ENCODE measurements at places on chromosomes 7 and 10.

DNA sequence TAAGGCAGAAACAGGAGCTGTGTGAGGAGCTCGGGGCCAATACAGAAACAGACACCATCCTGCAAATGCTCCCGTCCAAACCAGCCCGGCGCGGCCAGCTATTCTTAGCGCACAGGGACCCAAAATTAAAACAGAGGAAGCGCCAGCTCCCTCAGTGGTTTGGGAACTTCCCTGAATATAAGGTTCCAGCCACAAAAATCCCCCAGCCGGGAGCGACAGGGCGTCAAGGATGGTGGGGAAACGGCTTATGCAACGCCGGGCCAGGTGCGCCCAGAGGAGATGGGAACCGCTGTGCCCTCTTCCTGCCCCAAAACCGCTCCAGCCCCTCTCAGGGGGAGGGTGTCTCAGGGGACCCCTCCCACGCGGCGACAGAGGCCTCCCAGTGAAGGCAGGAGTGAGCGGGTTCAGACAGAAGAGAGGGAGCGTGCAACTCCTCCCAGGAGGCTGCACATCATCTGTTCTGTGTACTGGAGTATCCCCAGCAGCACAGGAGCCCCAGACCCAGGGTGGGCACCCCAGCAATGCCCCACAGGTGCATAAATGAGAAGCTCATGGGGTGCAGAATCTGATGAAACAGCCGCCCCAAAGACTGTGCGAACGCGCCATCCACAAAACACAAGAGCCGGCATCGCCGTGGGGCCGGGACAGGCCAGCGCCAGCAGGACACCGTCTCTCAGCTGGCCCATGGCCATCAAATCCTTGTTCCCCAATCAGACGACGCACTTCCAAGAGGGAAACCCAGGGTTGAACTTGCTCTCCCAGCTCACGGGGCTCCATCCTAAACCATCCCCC is 73.9 kb upstream of the PDGFA start:
- DNase-seq: no peak

DNA sequence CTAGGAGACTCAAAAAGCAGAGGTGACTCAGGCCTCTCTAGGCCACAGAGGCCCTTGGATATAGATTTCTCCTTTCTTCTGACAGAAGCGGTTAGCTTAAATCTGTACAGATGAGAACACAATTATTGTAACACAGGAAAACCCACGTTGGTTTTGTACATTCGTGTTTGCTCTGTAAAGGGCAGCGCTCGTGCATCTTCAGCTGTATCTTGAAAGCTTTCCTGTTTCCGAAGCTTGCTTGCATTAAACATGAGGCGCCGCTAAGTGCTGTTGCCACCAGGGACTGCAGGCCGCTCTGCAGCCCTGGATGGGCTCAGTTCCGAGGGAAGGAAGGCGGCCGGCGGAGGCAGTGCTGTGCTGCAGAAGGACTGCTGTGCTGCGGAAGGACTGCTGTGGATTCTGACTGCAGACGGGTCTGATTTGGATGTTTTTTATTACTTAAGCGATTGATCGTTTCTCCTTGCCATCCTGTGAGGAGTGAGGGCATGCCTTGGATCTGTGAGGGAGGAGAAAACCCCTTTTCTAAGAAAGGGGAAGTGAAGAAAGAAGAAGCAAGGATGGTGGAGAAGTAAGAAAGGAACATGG is 53.3 kb downstream of the FHIP2A start:
- DNase-seq: no peak

GRCh38 chr10:58516119-58516518 is 3.4 kb downstream of the BICC1 start:
- no peak for DNase-seq

DNA sequence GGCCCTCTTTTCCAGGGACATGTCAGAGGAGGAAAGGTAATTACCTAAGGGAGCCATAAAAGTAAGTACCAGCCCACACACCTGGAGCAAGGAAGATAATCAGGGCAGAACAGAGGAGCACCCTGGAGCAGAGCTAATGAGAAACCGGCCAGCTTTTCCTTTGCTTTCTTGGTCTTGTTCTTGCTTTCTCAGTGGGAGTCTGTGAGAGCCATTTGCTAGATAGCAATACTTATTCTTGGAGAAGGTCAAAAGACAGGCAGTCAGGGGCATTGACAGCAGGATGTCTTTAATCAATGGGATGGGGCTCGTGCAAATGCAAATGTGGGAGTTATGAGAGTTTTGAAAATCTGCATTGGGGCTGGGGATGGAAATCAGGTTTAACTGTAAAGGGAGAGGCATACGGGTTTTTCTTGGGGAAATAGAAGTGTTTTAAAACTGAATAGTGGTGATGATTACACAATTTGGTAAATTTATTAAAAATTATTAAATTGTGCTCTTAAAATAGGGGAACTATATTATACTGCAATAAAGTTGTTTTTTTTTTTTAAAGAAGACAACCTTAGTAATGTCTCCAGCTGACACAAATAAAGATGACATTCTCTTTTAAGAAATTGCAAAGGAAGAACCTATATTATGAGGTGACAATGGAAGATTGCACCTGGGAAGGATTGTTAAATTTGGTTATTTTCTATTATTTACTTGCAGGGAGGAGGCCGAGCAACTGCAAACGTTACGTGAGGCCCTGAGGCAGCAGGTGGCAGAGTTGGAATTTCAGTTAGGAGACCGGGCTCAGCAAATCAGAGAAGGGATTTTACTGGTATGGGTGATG is 35.6 kb upstream of the PPP1R17 start:
- no peak for DNase-seq

GRCh38 chr10:119133949-119134348 is 30.0 kb downstream of the DENND10 start:
- no peak for DNase-seq

GRCh38 chr7:16926283-16926682 is 44.5 kb upstream of the AGR3 start:
- peak; percentile 62 for DNase-seq

- no peak for DNase-seq
Observed at GRCh38 chr10:103067484-103067883, 125.6 kb downstream of the NT5C2 start.

- DNase-seq: peak; percentile 77
Observed at GRCh38 chr7:150368884-150369747, 494 bp downstream of the REPIN1 start.

- DNase-seq: peak; percentile 25
Observed at GRCh38 chr10:72034040-72034499, 54.3 kb downstream of the SPOCK2 start.

DNA sequence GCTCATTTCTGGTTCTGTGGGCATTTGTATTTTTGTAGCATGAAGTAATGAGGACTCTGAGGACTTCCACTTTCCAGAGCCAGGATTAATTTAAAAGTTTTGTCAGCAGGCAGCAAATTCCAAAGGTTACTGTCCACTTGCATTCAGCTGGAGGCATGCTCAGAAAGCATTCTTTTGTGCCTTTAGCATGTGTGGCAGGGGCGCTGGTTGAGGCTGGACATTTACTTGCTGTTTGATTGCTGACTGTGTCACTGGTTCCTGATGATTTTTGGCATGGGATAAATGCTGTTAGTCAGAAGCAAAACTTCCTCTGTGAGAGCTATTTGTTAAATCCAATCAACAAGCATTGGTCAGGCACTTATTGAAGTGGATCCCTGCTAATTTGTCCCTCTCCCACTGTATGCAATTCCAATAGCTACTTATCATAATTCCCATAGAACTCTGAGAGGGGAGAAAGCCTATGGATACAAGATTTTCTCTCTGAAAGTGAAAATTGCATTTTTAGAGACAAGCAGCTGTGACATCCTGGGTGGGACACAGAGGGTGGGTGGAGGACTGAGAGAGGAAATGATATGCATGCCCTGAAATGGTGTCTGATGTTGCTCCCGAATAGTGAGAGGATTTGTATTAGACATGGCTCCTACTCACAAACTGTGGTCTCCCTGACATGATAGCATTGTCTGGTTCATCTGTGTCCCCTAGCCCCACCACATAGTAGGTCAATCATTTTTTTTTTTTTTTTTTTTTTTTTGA is 161.2 kb upstream of the WDR11 start:
- DNase-seq: no peak

GRCh38 chr7:128879939-128880746 is 17.5 kb downstream of the ATP6V1F start:
- peak; percentile 75 for DNase-seq

GRCh38 chr10:118584181-118584954 is 11.1 kb downstream of the PRLHR start:
- no peak for DNase-seq

DNA sequence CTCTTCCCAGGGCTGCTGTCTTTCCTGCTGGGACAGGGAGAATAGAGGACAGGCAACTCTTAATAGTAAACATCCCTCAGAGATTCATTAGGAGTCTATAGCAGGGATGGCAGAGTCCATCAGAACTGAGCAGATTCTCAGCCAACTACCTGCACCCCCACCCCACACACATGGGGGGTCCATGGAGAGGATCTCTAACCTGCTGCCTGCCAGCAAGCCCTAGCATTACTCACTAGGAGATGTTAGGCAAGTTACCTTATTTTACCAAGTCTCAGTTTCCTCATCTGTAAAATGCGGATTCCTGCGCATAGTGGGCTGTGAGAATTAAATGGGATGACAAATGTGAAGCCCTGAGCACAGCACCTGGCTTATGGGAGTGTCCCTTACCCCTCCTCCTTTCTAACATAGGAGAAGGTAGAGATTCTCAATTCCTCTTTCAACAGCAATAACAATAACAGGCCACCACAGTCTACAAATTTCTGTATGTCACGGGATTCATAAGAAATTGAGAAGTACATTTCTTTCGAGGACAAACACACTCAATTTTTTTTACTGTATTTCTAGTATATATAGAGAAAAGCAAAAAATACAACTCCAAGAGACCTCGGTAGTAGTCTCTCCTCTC is 23.8 kb upstream of the WDR11 start:
- DNase-seq: no peak

DNA sequence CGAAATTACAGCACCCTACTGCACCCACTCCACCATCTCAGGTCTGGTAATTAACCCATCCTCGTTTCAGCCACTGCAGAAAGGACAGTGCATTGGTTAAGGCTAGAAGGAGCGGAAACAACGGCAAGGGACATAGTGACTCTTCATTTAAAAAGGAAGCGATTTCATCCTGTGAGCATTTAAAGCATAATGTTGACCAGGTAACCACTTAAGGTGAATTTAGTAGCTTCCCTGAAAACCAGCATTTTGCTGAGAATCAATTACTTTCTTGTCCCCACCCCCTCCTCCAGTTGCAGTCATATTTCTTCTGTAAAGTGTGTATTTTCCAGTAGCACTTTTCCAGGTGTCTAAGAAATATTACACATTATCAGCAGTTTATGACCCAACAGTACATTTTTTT is 821 bp upstream of the JAZF1 start:
- DNase-seq: no peak

DNA sequence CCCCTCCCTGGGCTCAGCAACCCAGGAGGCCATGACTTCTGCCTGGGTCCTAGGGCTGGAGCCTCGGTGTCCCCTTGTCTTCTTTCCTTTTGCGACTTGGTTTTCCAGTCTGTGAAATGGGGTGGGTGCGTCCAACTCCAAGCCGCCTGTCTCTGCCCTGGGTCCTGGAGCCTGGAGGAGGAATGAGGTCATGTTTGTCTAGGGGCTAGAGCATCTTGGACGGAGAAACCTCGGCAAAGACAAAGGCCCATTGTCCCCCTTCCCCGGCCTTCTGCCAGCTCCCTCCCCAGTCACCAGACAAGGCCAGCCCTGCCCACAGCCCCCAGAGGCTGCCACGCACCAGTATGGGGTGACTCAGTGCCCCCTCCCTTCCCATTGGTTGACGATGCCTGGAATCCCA is 39.8 kb upstream of the ELN start:
- DNase-seq: no peak

All from thyroid gland (tissue), 4 donors.